A172 (cell line): ENCODE measurements at places on chromosomes 11 and 22. TPM values are rescaled to one million over a fixed set of nuclear protein-coding genes. Genes with fewer than 3 reads are reported as not detected.

Gene BRSK2
- total RNA-seq = 8.6 and 13.0 TPM in 2 replicates

Gene PRSS23
- total RNA-seq = 184 and 229 TPM in 2 replicates

Gene PRMT3
- total RNA-seq = 49.9 and 61.5 TPM in 2 replicates

Gene CCDC134
- 5.7 and 6.2 TPM in 2 replicates for total RNA-seq

Gene PRR33
- total RNA-seq = not detected in 2 replicates

Gene MAPK8IP2
- 7.9 and 10.8 TPM in 2 replicates for total RNA-seq

Gene RTN4R
- 10.9 and 15.6 TPM in 2 replicates for total RNA-seq
